NCI-H2081 treated with DMSO at 0.1 percent for 48 hours (cell line): ENCODE measurements at places on chromosomes 5 and 9.

DNA sequence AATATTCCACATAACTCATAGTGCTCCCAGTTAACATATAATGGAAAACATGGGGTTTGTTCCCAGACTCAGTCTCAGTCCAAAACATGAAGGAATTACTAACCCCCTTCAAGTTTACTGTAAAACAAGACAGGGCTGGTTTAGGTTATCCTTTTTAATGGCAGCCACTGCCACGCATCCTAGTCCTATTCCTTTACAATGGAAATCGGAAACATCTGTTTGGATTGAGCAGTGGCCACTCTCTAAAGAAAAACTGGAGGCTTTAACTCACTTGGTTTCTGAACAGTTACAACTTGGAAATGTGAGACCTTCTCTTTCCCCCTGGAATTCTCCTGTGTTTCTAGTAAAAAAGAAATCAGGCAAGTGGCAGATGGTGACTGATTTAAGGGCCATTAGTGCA, 609.9 kb upstream of the ACO1 start:
- DNase-seq = no peak

- no peak for DNase-seq
Observed at GRCh38 chr5:149837680-149838269, 106.8 kb downstream of the PDE6A start.

- DNase-seq = no peak
Observed at GRCh38 chr9:87613265-87614111, 112.4 kb upstream of the CTSL start.

DNA sequence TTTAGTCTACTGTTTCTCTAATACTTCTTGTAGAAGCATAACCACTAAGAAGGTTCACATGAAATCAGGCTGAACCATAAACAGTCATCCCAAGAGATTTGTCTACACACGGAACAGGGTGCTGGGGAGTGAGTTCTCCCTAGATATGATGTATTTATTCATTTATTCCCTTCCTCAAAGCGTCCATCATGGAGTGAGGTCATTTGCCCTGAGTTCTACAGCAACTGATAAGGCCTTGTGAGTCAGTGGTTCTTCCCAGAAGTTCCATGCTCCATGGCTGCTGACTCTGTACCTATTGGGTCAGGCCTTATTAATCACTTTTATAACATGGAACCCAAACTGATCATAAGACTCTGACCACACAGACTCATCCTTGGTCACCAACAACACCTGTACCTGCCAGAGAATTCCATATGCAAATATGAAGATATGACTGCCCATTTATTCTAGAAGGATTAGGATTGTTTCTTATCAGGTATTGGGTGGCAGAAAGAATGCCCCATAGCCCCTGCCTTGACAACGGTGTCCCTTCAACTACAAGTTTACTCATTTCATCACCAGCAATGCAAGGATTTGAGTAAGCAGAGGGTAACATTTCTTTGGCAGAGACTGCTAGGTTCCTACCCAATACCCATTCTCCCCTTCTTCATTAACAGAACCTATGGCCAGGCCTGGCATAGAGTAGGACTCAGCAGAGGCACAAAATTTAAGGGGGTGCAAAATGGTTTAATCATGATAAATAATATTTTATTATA, 118.1 kb downstream of the LHFPL2 start:
- no peak for DNase-seq

- DNase-seq = no peak
Observed at GRCh38 chr5:150119421-150120061, 33.2 kb upstream of the CSF1R start.

DNA sequence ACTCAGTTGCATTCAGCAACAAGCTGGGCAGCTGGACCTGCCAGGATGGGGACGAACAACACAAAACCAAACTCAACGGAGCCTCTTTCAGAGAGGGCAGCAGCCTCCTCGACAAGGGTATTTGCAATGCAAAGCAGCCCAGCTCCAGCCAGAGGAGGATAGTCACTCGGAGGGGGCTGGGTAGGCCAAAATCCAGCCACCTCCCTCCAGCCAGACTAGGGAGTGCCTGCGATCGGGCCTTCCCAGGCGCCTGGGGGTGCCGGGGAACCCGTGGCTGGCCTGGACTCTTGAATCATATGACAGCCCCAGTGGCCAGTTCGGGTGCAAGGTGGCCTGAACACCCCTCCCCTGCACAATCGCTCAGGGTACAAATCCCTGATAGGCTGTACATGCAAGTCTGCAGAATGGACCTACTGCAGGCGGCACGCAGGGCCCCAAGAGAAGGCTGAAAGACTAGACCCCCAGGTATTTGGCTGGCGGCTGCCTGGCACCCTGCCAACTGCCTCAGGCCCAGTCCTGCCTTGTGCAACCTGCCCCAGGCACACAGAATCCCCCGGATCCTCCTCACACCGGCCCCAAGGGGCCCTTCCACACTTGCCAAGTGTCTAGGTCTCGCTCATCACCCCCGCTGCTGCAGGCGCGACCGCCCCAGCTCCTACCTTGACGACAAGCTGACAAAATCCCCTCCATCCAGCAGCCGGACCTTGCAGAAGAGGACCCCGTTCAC, 1.3 kb downstream of the EEIG1 start:
- DNase-seq = no peak

GRCh38 chr5:138661291-138661960, 86.2 kb upstream of the HSPA9 start:
- DNase-seq = no peak

DNA sequence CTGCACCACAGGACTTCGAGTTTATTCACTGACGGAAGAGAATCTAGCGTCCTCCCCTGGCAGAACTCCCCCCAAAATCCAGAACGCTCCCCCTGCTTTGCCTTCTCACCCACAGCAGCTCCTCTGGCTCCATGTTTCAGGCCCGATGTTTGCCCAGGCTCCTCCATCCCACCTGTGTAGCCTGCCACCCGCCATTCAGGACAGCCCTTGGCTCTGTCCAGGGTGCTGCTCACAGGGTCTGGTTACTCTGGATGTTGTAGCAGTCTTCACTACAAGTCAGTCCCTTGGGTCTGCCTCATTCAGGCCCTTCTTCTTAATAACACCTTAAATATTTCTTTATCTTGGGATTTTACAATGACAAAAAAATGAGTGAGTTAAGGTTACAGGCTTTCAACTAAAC, 41.3 kb upstream of the SV2C start:
- no peak for DNase-seq

GRCh38 chr5:115330830-115331229, 34.4 kb upstream of the CCDC112 start:
- no peak for DNase-seq

DNA sequence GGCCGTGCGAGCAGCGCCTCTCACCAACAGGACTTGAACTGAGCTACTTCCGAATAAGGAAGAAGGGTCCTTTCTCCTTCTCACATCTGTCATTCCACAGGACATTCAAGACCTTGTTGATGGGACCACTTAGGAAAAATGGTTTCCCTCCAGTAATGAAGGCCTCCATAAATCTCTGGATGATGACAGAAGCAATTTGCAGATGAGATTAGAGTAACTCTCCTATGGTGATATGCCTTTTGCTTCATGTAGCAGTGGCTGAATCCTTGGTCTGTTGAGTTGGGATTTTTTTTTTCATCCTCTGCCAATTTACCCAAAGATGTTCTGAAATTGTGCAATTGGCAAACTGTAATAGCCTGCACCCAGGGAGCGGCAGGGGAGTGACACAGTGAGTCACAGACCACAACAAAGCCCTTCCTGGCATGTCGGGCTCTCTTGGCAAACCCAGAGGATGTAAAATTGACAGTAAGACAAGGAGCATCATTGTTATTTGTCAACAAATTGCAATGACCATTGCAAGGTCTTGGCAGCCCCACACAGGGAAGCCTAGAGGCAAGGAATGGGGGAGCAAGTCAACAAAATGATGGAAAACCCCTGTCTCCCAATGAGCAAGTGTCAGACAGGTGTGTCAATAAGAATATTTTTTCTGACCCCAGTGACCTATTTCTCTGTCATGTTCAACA, 275.9 kb downstream of the ACTL7B start:
- no peak for DNase-seq

GRCh38 chr5:32504989-32505596, 60.6 kb upstream of the ZFR start:
- DNase-seq = peak; percentile 91

- no peak for DNase-seq
Observed at GRCh38 chr5:131959136-131959535, 13.7 kb upstream of the MEIKIN start.

DNA sequence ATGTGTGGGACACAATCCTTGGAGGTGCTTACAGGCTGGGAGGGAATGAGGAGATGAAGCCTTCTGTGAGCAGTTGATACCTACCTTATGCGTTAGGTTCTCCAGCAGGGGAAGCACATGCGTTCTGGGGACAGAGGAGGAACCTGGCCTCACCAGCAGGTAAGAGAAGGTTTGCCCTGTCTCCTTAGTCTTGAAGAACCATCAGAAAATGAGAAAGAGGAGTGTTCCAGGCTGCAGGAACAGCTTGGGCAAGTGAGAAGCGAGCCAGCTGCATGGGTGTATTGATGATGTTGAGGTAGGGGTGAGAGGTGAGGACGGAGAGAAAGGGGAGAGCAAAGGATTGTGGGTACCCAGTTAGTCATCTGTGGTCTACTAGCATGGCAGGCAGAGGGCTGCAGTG, 156.9 kb upstream of the MVB12B start:
- no peak for DNase-seq

DNA sequence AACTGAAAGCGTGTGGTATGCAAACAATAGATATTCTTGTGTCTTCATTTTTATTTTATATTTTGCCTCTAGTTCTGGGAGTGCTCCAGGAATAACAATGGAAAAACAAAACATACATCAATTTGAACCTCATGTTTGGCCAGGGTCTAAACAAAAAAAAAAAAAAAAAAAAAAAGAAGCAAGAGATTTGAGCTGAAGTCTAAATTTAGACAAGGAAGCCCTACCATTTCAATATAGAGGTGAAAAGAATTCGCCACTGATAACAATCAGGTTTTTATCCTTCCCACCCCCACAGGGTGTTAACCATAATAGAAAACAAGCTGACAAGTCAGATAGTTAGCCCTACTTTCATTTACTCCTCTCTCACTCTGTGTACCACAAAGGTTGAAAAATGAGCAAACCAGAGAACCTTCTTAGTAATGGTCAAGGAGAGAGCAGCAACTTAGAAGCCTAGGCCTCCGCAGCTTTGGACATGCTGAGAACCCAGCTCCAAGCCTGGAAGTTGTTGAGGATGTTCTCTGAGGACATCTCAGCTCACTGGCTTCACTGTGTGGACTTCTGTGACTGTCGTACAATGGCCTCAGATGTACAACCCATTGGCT, 118.2 kb upstream of the HMHB1 start:
- no peak for DNase-seq

DNA sequence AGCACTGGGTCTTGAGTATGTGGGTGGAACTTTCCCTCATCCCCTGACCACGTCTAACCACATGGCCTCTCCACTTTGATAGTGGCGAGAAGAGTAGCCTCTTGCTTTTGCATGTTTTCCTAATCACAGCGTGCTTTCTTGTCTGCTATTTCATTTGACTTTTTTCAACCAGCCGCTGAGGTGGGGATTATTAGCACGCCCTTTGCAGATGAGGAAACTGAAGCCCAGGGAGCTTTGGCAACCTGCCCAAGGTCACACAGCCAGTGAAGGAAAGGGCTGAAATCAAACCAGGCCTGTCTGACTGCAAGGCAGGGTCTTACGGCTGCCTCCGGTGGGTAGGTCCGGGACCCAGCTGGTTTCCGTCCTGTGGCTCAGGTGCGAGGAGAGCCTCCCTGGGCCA, 106.5 kb upstream of the MSX2 start:
- no peak for DNase-seq

GRCh38 chr5:42518595-42519221, 95.5 kb downstream of the GHR start:
- DNase-seq = no peak

- no peak for DNase-seq
Observed at GRCh38 chr5:43021151-43021550, 19.0 kb downstream of the ANXA2R start.

GRCh38 chr5:63055421-63055820, 476.8 kb downstream of the LRRC70 start:
- no peak for DNase-seq

DNA sequence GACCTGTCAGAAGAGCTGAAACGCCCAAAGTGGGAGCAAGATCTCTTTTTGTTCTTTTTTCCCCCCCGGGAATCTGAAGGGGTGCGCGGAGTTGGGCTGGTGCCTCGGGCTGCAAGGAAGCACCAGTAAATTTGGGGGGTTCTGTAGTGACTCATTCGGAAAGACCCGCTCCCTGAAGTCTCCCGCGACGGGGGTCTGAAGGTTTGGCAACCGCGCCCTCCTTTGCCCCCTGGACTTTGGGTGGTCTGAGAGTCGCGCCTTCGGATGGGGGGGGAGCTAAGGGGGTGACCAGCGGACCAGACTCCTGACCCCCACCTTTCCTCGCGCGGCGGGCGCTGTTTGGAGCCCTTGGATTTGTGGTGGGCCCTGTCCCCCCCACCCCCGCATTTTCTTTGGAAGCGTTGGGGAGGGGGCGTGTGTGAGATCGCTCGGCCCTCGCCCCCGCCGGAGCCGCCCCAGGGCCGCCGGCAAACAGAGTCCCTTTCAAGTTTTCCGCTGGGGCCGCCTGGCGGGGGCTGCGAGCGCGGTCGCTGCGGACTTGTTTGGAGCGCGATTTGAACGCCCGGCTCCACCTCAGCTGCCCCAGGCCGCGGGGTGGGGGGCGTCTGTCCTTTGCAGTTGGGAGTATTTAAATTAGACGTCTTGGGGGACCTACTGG, 2.0 kb downstream of the CXXC5 start:
- DNase-seq = no peak

DNA sequence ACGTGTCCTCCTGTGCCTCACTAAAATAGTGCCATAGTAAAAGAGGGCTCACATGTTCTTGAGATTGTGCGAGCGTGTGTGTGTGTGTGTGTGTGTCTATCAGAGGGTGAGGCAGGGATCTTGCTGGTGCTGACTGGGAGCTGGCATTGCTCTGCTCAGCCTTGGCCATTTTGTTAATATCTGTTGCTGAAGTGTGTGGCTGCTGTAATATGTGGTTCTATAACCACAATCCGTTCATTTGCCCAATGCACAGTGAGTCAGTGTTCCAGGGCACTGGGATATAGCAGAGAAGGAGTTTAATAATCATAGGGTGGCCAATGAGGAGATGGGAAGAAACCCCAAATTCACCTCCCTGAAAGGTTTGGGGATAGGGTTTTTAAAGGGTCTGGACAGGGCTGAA, 61.3 kb downstream of the RASGRF2 start:
- no peak for DNase-seq

GRCh38 chr5:154583671-154584177, 105.7 kb upstream of the HAND1 start:
- no peak for DNase-seq
